ENCODE measurements at places on chromosomes 1 and 21.
A peak's percentile ranks its signal among the peaks of the same experiment; 100 is the strongest.

DNA sequence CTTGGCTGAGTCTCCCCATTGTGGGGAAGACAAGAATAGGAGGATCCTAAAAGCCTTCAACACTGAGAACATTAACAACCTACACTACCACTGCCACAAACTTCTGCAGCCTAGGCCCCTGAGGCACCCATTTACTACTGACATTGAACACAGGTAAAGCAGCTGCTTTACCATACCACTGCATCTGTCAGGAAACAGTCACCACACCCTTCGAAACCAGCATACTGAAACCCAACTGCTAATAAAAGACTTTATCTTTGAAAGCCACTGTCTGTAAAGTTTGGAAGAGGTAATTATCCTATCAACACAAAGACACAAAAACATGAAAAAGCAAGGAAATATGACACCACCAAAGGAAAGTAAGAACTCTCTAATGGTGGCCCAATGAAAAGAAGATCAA lies 7.4 kb downstream of the IFNAR1 start:
- DNase-seq, result no peak

- DNase-seq, result peak; percentile 66
Measured at GRCh38 chr21:17585875-17586450, 26.7 kb downstream of the BTG3 start.

DNA sequence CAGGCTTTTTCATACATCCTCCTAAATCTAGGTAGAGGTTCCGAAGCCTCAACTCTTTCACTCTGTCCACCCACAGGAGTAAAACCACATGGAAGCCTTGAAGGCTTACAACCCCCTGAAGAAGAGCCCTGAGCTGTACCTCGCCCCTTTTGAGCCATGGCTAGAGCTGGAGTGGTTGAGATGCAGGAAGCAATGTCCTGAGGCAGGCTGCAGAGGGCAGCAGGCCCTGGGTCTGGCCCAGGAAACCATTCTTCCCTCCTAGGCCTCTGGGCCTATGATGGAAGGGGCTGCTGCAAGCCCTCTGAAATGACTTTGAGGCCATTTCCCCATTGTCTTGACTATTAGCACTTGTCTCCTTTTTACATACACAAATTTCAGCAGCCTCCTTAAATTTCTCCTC lies 1503.0 kb downstream of the KCNT2 start:
- no peak for DNase-seq

GRCh38 chr1:38431535-38432376 lies 385.2 kb upstream of the POU3F1 start:
- DNase-seq, result no peak

DNA sequence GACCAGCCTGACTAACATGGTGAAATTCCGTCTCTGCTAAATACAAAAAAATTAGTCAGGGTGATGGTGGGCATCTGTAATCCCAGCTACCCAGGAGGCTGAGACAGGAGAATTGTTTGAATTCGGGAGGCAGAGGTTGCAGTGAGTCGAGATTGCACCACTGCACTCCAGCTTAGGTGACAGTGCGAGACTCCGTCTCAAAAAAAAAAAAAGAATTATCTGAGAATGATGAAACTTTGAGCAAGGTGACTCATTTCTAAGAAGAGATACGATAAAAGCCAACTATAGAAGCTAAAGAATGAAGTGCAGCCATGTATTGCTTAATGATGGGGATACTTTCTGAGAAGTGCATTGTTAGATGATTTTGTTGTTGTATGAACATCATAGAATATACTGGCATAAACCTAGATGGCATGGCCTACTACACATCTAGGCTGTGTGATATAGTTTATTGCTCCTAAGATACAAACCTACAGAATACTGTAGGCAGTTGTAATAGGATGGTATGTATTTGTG lies 64.7 kb downstream of the SNRPE start:
- DNase-seq, result peak; percentile 49

- DNase-seq, result no peak
Measured at GRCh38 chr1:1164361-1164700, 9.3 kb upstream of the TTLL10 start.

DNA sequence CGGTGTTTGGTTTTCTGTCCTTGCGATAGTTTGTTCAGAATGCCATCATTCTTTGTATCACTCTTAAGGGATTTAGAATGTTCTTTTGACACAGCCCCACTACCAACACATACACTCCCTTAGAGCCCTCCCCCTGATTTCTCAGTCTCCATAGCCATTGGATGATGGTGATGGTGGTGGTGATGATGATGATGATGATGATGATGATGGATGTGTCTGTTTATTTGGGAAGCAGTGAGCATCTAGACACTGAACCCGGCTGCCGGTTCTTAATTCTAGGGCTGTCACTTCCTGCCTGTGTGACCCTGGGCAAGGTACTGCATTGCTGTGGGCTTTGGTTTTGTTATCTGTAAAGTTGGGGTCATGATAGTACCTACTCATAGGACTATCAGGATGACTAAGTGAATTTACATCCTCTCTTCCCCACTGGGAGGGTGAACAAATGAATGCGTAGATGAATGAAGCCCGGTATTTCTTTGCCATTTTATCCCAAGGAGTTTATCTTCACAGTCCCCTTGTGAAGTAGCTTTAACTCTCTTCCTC lies 100.7 kb downstream of the HUNK start:
- no peak for DNase-seq
